ENCODE measurements at places on chromosomes 7 and 10.

- DNase-seq: no peak
Measured at GRCh38 chr10:9898633-9899395, 1118.9 kb upstream of the CELF2 start.

GRCh38 chr7:98315318-98315993 is 34.0 kb downstream of the BRI3 start:
- DNase-seq: no peak

DNA sequence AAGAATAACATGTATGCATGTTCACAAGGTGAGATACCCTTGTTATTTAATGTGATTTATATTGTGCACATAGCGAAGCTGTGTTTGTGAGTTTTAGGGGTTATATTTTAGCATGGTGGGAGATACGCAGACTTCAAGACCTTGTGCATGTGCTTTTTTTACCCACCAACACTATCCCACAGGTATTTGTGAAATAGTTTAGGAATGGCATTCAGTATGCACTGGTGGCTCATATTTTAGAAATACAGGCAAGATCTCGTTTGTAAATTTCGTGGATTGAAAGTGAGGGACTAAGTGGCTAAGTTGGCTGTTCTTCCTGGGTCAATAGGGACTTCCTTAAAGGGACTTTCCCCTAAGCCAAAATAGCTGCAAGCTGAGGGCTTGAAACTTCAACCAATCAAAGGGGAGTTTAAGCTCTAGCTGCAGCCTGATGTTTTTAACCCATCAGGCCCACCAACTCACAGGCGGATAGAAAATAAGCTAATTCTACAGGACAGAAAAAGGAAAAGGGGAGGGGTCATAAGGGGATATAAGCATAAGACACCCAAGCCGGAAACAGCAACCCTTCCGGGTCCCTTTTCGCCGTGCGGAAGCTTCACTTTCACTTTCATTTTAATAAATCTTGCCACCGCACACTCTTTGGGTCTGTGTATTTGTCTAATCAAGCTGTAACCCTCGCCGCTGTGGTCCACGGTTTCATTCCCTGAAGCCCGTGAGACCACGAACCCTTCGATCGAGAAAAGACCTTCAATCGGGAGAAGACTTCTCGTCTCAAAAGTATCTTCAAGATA is 291.0 kb downstream of the GPR158 start:
- no peak for DNase-seq

GRCh38 chr10:103688491-103688890 is 166.9 kb downstream of the SH3PXD2A start:
- DNase-seq: no peak

DNA sequence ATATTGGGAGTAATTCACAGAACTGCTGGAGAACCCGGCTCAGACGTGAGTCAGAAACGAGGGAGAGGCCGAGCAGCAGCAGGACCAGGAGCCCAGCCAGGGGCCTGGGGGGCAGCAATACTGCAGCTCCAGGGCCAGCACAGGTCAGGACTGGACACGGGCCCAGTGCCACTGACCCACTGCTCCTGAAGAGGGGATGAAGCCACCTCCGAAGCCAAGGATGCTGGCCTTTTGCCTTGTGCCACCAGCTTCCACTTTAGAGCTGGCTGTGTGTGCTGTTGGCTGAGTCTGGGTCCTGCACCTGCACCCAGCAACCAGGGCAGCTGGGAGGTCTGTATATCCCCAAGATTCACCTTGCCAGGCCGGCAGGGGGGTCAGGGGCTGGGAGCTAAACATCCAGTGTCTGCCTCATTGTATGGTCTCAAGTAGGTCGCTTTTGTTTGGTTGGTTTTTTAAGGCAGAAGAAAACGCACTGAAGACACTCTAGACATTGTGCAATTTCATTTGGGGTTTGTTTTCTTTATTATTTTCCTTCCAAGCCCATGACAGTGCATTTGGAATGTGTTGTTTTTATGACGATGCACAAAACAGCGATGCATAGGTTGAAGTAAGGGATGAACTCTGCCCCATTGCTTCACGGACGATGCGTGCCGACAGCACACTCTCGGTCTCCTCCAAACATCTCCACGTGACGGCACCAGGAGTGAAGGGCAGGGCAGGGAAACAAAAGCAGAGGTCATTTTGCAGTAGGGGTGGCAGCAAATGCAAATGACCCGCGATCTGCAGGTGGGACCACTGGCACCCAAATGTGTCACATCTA is 27.7 kb upstream of the INSIG1 start:
- no peak for DNase-seq

- DNase-seq: no peak
Measured at GRCh38 chr10:128091636-128092210, 34.5 kb downstream of the MKI67 start.

Data from stimulated activated CD4-positive, alpha-beta T cell treated with anti-CD3 and anti-CD28 coated beads, TNF-alpha, amount 100 ng/mL, for 4 hours (primary cell).